NB4 (cell line): ENCODE measurements at places on chromosomes 11 and 22.

GRCh38 chr22:19879643-19879991 lies 24.9 kb upstream of the GNB1L start:
- DNase-seq = no peak

GRCh38 chr11:118650366-118650765 lies 29.1 kb downstream of the TREH start:
- no peak for DNase-seq

DNA sequence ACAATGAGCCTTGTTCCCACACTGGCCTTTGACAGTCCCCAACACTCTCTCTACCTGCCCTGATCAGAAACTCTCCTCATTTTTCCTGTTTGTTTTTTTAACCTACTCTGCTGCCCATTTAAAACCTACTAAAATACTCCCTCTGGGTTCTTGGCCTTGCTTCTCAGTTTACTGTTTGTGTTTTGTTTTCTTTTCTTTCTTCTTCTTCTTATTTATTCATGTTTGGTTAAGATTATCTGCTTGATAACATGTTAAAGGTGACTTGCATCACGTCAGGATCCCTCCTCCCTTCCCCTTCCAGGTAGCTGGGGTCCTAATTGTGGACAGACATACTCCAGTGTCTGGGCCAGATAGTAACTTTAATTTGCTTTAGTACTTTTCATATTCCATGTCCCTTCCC lies 95.0 kb upstream of the KCNA4 start:
- no peak for DNase-seq

DNA sequence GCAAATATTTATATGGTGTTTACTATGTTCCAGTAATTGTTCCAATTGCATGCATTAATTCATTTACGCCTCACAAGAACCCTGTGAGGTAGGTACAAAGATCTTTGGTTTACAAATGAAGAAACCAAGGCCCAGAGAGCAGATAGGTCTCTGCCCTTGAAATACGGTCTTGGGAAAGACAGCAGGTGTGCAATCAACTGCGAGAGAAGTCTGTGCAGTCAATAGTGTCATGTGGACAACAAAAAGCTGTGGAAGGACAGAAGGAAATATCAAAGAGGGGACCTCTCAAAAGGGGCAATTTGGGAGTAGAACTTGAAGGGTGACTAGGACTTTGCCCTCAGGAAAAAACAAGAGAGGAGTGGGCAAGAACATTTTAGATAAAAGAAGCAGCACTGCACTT lies 8.9 kb downstream of the CNTF start:
- no peak for DNase-seq

DNA sequence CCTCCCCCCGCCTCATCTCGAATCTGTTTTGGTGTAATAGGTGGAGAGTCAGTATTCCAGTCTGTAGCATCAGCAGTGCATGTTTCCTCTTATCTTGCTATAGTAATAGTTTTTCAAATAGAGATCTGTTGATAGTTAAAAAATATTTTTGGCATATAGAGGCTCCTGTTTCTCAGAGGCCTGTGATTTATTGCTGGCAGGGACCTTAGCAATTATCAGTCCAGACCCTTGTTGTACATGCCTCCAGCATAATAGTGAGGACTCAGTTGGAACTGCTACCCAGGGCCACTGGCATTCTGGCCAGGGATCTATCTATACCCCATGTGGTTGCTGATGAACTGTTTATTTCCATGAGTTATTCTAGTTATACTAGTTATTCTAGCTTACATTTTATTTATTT lies 52.6 kb downstream of the SPECC1L start:
- no peak for DNase-seq

DNA sequence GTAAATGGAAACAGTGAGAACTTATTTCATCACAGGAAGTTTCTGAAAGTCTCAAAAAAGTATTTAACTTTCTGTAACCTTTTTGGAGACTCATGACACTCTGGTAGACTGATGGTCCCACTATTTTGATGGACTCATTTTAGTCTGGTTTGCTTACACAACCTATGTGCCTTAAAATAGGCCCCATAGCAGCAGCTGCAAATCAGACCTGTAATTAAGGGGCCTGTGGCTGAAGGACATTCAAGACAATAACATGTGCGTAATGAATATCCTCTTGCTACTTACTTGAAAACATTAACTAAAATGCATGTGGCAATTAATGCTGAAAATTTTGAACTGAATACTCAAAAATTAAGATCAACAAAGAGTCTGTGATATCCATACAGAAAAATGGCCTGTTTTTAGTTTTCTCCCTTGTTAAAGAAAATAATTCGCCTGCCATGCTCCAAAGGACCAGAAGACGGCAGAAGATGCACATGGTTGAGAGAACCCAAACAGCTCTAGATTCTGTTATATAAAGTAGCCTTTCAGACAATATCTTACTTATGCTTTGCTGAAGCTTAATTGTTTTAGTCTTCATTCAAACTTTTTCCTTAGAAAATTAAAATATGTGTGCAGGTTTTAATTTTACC lies 568.5 kb downstream of the KCNA4 start:
- DNase-seq = peak; percentile 4

- no peak for DNase-seq
Observed at GRCh38 chr11:86039094-86039493, 29.8 kb downstream of the PICALM start.

- DNase-seq = no peak
Observed at GRCh38 chr22:19848298-19849224, 6.1 kb downstream of the GNB1L start.
